ENCODE measurements at places on chromosomes 7 and 10.

GRCh38 chr10:116707981-116708380 lies 34.4 kb downstream of the HSPA12A start:
- DNase-seq: no peak

- no peak for DNase-seq
Observed at GRCh38 chr7:107957436-107957835, 45.5 kb downstream of the LAMB1 start.

DNA sequence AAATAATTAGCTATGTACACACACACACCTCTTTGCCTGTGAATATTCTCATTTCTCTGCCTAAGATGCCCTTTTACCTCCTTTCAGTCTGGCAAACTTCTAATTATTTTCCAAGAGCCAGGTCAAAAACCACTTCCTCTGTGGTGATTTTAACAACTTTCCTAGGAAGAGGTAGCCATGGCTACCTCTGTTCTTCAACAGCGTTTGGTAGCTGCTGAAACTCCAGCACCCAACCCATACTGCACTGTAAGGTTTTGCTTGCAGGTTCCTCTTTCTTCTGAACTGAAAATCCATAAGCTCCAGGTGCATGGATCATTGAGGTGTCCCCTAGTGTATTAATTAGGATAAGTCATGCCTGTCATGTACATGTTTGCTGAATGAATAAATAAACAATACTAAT lies 25.6 kb downstream of the NRCAM start:
- DNase-seq: no peak

- DNase-seq: no peak
Observed at GRCh38 chr7:106501605-106502580, 159.1 kb downstream of the CCDC71L start.

DNA sequence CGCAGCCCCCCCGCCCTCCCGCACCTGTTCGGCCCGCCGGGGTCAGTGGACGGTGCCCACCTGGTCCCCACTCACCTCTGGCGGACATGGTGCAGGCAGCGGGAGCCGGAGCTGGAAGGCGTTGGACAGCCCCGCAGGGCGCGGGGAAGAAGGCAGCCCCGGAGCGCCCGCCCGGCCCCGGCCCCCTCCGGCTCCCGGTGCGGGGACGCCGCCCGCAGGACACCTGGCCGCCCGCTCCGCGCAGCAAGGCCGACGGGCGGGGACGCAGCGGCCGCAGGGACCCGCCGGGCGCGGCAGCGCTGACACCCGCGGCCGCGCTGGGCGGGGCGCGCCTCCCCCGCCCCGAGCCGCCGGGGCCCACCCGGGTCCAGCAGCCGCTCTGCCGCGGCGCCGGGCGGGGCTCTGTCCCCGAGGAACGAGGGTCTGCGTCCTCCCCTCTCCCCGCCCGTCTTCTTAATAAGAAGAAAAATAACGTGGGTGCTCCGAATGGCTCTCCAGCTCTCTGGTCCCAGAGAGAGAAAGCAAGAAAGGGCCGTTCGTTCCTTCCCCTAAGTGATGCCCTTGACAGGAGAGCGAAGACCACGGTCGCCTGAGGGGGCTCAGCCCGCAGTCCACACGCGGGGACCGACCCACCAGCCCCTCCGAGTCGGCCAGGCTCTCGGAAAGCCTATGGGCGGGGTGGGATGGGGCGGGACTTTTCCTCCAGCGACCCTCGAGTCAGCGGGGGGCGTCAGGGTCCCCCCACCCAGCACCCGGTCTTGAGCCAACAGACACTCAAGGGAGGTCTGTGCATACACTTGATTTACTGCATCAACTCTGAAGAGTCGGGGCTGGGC lies 53.4 kb upstream of the FHIP2A start:
- no peak for DNase-seq

GRCh38 chr7:80392229-80393169 lies 119.4 kb downstream of the GNAT3 start:
- DNase-seq: peak; percentile 33

DNA sequence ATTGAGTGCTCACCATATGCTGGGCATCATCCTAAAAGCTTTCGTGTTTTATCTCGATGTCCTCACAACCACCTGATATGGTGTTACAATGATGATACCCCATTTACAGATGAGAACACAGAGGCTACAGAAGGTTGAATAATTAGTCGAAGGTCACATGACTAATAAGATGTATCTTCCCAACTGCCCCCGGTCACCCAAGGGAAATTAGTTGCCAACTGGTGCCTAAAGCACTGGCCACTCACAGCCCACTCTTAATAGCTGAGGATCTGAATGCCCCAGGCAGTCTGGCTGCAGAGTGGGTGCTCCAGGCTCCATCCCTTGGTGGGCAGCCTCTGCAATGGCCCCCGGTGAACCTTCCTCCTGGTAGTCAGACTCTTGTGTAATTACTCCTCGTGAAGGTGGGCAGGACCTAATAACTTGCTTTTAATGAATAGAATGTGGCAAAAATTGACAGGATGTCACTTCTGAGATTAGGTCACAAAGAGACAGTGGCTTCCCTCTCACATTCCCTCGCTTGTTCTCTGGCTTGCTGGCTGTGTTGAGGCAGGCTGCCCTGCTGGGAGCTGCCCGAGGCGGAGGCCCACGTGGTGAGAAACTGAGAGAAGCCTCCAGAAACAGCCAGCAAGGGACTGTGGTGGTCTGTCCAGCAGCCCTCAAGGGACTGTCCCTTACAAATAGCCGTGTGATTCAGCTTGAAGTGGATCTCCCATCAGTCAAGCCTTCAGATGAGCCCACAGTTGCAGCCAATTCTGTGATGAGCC lies 109.4 kb downstream of the ARHGAP22 start:
- DNase-seq: no peak

DNA sequence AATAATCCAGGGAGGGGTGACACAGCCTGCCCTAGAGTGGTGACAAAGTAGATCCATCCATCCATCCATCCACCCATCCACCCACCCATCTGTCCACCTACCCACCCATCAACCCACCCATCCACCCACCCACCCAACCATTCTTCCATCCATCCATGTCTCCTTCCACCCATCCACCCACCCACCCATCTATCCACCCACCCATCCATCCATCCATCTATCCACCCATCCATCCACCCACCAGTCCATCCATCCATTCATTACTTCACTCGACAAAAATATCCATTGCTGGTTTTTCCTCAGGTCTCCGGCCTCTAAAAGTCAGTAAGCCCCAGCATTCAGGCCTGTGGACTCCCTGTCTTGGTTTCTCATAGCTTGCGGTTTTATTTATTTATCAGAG lies 12.5 kb upstream of the LIMK1 start:
- no peak for DNase-seq

DNA sequence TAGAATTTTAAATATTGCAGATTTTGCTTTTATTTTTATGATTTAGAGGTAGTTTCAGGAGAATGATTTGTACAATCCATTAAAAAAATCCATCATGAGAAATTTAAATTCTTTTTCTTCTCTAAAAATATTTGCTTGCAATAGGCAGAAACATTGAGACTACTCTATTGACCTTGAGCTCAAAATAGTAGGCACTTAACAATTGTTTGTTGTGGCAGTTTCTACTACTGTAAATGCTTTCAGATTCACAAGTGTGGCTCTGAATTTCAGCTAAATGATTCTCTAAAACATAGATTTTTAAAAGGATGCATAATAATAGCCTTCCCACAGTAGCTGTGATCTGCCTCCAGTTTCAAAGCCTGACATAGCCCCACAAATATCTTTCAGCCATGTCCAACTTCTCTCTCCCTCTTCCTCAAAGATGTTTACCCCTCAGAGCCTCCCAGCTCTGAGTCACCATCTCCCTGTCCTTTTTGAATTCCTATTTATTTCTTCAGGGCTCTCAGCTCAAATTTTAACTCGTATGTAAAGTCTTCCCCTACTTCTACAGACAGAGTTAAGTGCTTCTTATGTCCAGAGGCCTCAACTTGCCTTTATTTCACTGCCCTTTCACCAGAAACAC lies 160.5 kb downstream of the AOAH start:
- no peak for DNase-seq

GRCh38 chr7:107953265-107953923 lies 49.6 kb downstream of the LAMB1 start:
- DNase-seq: no peak

DNA sequence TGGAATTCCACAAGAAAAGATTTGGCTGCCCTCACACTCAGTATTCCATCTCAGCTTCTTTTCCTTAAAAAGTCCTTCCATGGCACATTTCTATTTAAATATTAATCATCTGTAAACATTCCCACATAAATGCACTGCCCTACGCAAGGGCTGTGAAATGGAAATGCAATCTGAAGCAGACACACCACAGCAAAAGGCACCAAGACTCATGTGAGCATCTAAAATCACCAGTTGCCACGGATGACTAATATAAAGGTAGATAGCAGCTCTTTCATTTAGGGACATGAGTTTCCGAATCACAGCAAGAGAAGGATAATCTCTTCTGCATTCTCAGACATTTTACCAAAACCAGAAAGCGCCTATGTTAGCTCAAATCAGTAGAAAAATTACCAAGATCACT lies 31.6 kb downstream of the COA1 start:
- DNase-seq: no peak

DNA sequence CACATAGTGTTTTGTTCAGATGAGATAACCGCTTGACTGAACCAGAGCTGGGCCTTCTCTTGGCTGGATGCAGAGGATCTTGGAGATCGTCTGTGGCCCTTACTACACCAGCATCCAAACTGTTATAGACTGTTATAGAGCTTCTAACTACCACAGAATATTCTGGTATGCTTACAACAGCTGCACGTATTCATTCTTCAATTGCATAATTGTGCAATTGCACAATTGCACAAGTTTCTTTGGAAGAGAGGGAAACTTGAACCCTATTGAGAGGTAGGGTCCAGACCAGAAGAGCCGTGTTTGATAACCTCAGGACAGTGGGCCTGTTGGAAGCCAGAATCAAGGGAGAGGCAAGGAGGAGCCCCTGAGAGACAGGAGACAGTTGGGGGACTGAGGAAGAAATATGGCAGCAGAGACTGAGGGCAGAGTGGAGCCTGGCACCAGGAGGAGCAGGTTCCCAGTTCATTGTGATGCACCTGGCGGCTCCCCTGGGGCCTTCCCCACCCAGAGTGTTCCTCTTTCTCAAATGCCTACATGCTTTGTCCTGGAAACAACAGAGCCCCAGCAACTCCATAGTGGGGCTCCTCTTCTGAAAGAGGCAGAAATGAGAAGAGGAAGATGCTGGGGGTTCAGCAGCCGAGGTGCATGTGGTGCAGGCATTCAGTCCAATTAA lies 64.1 kb downstream of the PTPRZ1 start:
- no peak for DNase-seq

- DNase-seq: peak; percentile 68
Observed at GRCh38 chr10:74039561-74040145, 41.7 kb downstream of the VCL start.

DNA sequence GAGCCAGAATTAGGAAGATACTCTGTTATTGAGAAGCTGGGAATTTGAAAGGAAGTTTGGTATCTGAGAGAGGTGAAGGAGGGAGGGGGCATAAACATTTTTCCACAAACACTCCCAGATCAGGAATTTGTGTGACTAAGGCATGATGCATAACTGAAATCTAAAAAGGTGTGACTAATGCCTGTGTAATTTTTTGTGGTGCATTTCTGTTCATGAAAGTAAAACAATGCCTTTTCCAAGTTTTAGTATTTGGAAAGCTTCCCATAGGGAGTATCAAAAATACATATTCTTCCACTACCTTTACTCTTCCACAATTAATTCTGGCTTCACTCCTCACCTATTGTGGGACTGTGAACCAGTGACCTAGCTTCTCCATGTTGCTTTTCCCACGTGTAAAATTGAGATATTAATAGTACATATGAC lies 56.4 kb upstream of the CAV2 start:
- DNase-seq: no peak

- DNase-seq: no peak
Observed at GRCh38 chr10:33120700-33121099, 162.7 kb upstream of the ITGB1 start.

DNA sequence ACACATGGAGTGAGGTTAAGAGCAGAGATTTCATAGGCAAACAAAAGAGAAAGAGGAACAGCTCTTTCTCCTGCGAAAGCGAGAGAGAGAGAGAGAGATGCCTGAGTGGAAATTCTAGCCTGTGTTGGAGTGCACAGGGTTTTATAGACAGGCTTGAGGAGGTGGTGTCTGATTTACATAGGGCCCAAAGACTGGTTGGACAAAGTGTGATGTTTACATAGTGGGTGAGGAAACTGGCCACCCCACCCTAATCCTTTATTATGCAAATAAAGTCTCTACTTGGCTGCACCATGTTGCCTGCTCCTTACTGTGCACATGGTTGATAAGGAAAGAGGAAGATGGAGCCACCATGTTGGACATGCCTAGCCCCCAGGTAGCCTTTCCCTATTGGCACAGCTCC lies 967.8 kb upstream of the SORCS1 start:
- DNase-seq: no peak

GRCh38 chr7:97871659-97872024 lies 566 bp downstream of the ASNS start:
- peak; percentile 51 for DNase-seq

DNA sequence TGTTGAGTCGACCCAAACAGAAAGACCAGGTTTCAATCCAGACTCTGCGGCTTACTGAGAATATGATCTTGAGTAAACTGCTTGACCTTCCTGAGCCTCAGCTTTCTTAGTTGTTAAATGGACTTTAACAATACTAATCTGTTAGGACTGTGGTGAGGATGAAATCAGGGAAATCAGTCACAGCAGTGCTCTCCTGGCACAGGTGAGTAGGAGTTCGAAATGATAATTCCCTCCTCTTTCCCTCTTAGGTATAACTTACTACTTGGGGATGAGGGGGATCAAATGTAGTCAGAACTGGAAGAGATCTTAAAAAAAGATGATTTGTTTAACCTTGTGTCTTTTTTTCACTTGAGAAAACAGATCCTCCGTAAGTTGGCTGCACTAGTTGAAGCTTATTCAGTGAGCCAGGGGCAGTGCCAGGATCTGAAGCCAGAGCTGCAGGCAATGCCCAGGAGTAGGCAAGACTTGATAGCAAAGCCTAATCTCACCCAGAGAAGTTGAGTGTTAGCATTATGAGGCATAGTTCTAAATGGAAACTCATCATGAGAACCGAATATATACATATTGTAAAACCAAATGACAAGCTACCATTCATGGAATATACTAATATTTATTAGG lies 1.8 kb upstream of the MAGI2 start:
- peak; percentile 76 for DNase-seq

- DNase-seq: no peak
Observed at GRCh38 chr10:7211857-7212577, 198.8 kb downstream of the SFMBT2 start.

GRCh38 chr10:103498936-103499638 lies 5.6 kb downstream of the NEURL1 start:
- no peak for DNase-seq
